Midbrain (tissue), 1 donor: ENCODE measurements at places on chromosomes 12 and 14.

GRCh38 chr12:110826592-110827200 lies 20.1 kb upstream of the CCDC63 start:
- peak; percentile 84 for DNase-seq

DNA sequence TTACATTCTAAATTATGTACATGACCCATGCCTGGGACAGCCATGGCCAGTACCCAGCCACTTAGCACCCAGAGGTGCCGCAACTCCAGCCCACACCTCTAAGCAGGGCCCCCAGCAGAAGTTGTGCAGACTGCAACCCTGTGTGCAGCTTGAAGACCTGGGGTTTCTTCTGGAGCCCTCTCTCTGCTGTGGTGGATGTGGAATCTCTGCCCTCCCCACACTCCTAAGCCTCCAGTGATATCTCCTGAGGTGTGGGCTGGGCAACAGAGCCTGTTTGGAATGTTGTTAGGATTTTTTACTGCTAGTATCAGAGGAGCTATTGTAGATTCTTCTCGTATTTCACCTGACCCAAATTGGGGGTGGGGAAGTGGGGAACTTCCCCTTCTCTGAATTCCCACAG lies 59.4 kb upstream of the TUNAR start:
- no peak for DNase-seq

DNA sequence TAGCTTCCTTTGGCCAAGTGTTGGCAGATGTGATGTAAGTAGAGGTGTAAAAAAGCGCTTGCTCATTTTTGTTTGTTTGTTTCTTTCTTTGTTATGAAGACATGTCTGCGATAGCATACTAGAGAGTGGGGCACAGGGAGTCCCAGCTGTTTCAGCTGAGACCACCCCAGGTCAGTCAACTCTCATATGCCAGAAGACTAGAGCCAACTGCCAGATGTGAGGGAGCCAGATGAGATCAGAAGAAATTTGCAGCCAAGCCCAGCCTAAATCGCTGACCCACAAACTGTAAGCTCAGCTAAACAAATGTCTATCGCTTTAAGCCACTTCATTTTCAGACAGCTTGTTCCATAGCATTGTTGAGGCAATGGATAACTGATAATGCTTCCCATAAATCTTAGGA lies 397.1 kb downstream of the APAF1 start:
- no peak for DNase-seq

DNA sequence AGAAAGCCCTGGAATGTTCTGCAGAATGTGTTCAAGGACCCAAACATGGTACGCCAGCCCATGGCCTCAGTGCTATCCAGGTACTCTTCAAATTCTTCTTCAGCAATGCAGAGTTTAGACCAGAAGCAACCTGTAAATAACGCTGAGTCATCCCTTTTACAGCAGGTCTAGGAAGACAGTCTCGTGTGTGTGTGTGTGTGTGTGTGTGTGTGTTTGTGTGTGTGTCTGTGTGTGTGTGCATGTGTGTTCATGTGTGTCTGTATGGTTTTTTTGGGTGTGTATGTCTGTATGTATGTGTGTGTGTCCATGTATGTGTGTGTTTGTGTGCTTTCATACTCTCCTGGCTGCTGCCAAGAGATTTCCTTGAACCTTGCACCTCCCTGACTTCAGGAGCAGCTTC lies 60.1 kb upstream of the RFX4 start:
- DNase-seq = no peak

- DNase-seq = no peak
Observed at GRCh38 chr14:28762303-28762954, 4.2 kb upstream of the FOXG1 start.

GRCh38 chr12:86148612-86149011 lies 107.6 kb downstream of the MGAT4C start:
- DNase-seq = no peak

GRCh38 chr12:39723831-39724230 lies 104.2 kb upstream of the ABCD2 start:
- no peak for DNase-seq

DNA sequence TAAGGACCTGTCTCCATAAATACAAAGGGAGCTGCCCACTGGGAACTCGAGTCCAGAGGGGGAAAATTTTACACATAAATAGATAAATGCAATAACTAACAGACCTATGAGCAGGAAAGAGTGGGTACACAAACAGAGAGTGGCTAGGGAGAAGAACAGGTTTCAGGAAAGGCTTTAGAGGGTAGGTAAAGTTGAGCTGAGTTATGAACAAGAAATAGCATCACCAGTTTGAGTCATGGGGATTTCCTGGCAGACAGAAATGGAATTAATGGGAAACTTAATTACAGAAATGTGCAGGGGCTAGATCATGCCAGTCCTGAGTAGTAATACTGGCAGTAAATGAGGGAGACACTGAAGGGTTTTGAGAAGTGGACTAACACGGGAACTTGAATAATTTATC lies 58.0 kb upstream of the CCDC175 start:
- DNase-seq = no peak
